HT1080 (cell line): ENCODE measurements at places on chromosomes 6 and 20. TPM values are rescaled to one million over a fixed set of nuclear protein-coding genes. Genes with fewer than 3 reads are reported as not detected.

Gene GSTA2
- total RNA-seq, result not detected in 2 replicates

Gene ZNF391
- 0.06 and 0.13 TPM in 2 replicates for total RNA-seq

Gene PNLDC1
- total RNA-seq, result not detected in 2 replicates

Gene ADGB
- total RNA-seq, result not detected in 2 replicates

Gene L3MBTL3
- 5.2 and 6.2 TPM in 2 replicates for total RNA-seq

Gene TRAPPC3L
- 0.06 TPM in 1 of 2 replicates, not detected in the other for total RNA-seq

Gene ANKEF1
- total RNA-seq, result 4.3 and 7.4 TPM in 2 replicates

Gene RAET1E
- total RNA-seq, result 11.3 and 14.6 TPM in 2 replicates

Gene TCF21
- total RNA-seq, result 0.03 TPM in 1 of 2 replicates, not detected in the other

Gene MUC21
- not detected in 2 replicates for total RNA-seq

Gene GSTA1
- not detected in 2 replicates for total RNA-seq

Gene CENPQ
- total RNA-seq, result 10.2 and 10.9 TPM in 2 replicates

Gene TNNC2
- total RNA-seq, result not detected in 2 replicates

Gene TMEM151B
- not detected in 2 replicates for total RNA-seq

Gene MEI4
- total RNA-seq, result 0.06 TPM in 1 of 2 replicates, not detected in the other

Gene ETV7
- total RNA-seq, result not detected in 2 replicates

Gene AKAP12
- total RNA-seq, result 27.3 and 29.8 TPM in 2 replicates

Gene DEF6
- 8.9 and 9.1 TPM in 2 replicates for total RNA-seq

Gene OR2J2
- total RNA-seq, result not detected in 2 replicates

Gene SYNCRIP
- total RNA-seq, result 130 and 159 TPM in 2 replicates

Gene PABPC1L
- total RNA-seq, result 7.4 and 8.0 TPM in 2 replicates

Gene DUSP15
- 0.30 TPM in 1 of 2 replicates, not detected in the other for total RNA-seq

Gene PDYN
- total RNA-seq, result not detected in 2 replicates

Gene UNC5CL
- total RNA-seq, result 0.16 and 0.37 TPM in 2 replicates

Gene RBCK1
- 105 and 122 TPM in 2 replicates for total RNA-seq

Gene TSBP1
- not detected in 2 replicates for total RNA-seq

Gene PTCHD4
- 9.0 and 11.9 TPM in 2 replicates for total RNA-seq

Gene ME1
- 12.1 and 22.0 TPM in 2 replicates for total RNA-seq

Gene CYP24A1
- total RNA-seq, result 0.03 TPM in 1 of 2 replicates, not detected in the other

Gene RAET1G
- 1.6 and 2.4 TPM in 2 replicates for total RNA-seq

Gene SERPINB6
- total RNA-seq, result 45.9 and 52.6 TPM in 2 replicates

Gene PHF10
- 19.8 and 25.8 TPM in 2 replicates for total RNA-seq

Gene MCCD1
- not detected in 2 replicates for total RNA-seq

Gene OR2H2
- total RNA-seq, result not detected in 2 replicates

Gene VSX1
- total RNA-seq, result not detected in 2 replicates

Gene C6orf118
- total RNA-seq, result not detected in 2 replicates

Gene PSORS1C2
- total RNA-seq, result not detected in 2 replicates

Gene CDSN
- total RNA-seq, result not detected in 2 replicates

Gene GPX5
- total RNA-seq, result not detected in 2 replicates

Gene MRPS10
- 60.2 and 76.1 TPM in 2 replicates for total RNA-seq

Gene PNPLA1
- 0.03 TPM in 1 of 2 replicates, not detected in the other for total RNA-seq

Gene GSTA3
- total RNA-seq, result not detected in 2 replicates

Gene TAAR2
- not detected in 2 replicates for total RNA-seq

Gene BCAS4
- total RNA-seq, result 24.6 and 27.1 TPM in 2 replicates

Gene BMP2
- total RNA-seq, result 0.32 and 0.57 TPM in 2 replicates

Gene FNDC1
- not detected in 2 replicates for total RNA-seq

Gene TRIM31
- total RNA-seq, result 0.03 TPM in 1 of 2 replicates, not detected in the other

Gene GDAP1L1
- total RNA-seq, result 0.03 TPM in 1 of 2 replicates, not detected in the other

Gene KIAA0408
- total RNA-seq, result 0.06 and 0.23 TPM in 2 replicates

Gene GRM1
- 0.03 TPM in 1 of 2 replicates, not detected in the other for total RNA-seq

Gene SALL4
- total RNA-seq, result not detected in 2 replicates

Gene PTPRT
- not detected in 2 replicates for total RNA-seq

Gene RAMACL
- 0.07 and 0.19 TPM in 2 replicates for total RNA-seq

Gene FOXA2
- 4.2 and 4.9 TPM in 2 replicates for total RNA-seq
